Fibroblast of skin of right biceps (primary cell): ENCODE measurements at places on chromosomes 2 and 18.
A peak's percentile ranks its signal among the peaks of the same experiment; 100 is the strongest.

DNA sequence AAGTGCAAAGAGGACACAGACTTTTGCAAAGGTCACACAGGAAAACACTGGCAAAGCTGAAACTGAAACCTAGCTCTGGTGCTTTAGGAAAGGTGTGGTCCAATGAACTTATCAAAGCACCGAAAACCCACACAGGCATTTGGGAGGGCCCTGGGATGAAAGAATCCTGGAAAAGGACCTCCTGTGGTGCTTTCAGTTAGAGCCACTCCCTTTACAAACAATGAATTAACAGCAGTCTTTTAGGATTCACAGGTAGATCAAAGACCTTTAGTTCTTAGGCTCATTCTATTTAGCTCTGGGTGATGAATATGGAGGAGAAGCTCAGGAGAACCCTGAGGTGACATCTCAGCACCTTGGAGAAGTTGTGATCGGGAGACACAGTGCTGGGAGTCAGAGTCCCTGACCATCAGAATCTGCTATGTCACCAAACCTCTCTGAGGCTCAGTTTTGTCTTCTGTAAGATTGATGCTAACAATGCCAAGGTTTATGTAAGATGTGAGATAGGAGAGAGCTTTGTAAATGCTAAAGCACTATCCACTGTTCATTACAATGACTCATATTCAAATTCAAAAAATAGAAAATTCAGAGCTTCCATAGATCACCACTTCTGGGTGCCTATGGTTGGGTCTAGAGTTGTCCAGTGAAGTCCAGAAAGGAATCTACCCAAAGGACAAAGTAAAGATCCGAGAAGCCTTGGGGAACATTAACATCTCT is 39.3 kb downstream of the VSNL1 start:
- no peak for DNase-seq

DNA sequence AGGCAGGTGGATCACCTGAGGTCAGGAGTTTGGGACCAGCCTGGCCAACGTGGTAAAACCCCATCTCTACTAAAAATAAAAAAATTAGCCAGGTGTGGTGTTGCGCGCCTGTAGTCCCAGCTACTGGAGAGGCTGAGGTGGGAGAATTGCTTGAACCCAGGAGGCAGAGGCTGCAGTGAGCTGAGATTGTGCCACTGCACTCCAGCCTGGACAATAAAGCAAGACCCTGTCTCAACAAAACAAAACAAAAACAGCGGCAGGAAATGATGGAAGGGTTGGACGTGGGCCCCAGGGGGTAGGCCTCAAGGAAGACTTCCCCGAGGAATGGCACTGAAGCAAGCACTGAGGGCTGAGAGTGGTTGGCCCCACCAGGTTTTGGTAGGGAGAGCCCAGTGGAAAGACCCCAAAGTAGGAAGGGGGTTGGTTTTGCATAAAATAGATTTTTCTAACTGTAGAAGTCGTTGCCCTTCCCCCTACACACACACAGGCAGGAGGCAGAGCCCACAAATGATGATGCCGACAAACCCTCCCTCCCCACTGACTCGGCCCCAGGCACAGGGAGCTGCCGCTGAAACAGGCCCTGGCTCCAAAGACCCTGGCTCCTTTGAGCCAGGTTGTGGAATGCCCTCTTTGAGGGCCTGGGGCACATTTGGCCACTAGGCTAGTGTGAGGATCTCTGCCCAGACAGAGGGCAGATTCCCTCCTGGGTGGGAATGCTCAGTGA is 104.8 kb downstream of the CABLES1 start:
- no peak for DNase-seq

- DNase-seq = peak; percentile 21
These were observed 1603.8 kb upstream of the ZEB2 start for GRCh38 chr2:146123714-146124113.

DNA sequence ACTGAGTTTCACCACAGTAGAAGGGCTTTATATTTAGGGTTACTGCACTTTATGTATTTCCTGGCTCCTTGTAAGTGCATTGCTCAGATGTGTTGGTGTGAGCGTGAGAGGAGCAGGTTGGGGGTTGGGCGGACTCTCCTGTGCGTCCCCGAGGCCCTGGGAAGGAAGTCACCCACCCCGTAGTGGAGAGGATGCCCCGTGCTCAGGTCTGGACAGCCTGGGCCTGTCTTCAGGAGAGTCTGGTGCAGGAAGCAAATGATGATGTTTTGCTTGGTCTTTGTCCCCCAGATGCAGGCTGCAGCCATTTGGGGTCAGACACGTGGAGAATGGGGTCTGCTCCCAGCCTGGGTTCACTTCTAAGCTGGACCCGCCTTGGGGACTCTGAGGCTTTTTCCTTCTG is 182.8 kb downstream of the LDLRAD4 start:
- DNase-seq = no peak

- DNase-seq = no peak
These were observed 210.3 kb upstream of the RBMS1 start for GRCh38 chr2:160703648-160704585.

DNA sequence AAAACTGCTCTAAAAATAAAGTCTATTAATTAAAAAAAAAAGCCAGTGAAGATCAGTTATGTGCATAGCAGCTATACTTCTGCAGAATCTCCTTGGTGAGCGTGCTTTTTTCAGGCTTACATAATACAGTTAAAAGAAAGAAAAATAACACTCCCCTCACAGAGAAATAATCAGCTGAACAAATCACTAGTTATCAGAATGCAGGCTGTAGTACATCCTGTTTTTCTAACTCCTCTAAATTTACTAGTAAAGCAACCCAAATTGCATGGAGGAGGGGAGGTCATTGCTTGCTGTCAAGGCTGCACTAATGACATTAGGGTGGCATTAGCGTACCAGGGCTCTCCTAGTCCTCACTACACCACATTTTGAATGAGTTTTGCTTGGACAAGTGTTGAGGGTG is 192.2 kb downstream of the PLCL1 start:
- DNase-seq = no peak

GRCh38 chr2:33478968-33479731 is 2.7 kb downstream of the RASGRP3 start:
- no peak for DNase-seq

DNA sequence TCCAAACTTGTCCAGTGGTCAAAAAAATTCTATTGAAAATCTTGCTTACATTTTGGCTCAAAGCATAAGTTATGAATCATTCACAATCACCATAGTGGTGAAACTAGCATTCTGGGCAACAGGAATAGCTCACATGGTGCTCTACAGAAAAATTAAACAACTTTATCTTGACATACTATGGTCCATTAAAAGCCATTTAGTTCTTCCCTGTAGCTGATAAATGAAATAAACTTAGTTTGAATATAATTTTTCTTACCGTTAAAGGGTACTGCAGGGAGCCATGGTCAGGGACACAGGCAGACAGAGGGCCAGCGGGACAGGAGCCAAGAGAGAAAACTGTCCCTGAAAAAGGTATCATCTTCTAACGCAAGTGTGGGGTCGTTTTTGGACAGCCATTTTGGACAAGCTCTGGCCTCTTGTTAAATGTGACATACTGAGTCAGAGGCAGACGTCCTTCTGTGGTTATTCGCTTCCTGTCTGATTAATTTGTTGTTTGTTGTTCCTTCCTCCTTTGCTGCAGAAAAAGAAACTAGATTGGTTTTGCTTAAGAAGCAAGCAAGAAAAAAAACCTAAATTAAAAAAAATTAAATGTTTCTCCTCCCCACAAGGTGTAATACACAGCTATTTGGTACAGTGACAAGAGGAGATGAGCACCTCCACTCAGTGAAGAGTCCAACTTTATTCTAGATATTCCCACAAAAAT is at the start of gene WIPF1:
Gene WIPF1, minus strand, starts transcription at position 460 of the 703 bp plus-strand sequence. CDS start 12,231 bp downstream, outside the sequence.
- peak; percentile 62 for DNase-seq

GRCh38 chr2:11873356-11874154 is 127.1 kb downstream of the LPIN1 start:
- DNase-seq = peak; percentile 59

- DNase-seq = peak; percentile 9
These were observed 856 bp downstream of the ACAA2 start for GRCh38 chr18:49812286-49813068.

- DNase-seq = no peak
These were observed 3.9 kb downstream of the KCTD1 start for GRCh38 chr18:26544451-26544850.
